ENCODE measurements at places on chromosomes 6 and 20. TPM values are rescaled to one million over a fixed set of nuclear protein-coding genes. Genes with fewer than 3 reads are reported as not detected.

C6orf58 gene
- total RNA-seq: not detected

C20orf202 gene
- total RNA-seq: not detected

CTSZ gene
- total RNA-seq: 223 TPM

MPIG6B gene
- not detected for total RNA-seq

IRAK1BP1 gene
- total RNA-seq: 3.0 TPM

POM121L2 gene
- total RNA-seq: not detected

AKIRIN2 gene
- total RNA-seq: 20.3 TPM

TFAP2B gene
- total RNA-seq: not detected

RSPO3 gene
- 2.8 TPM for total RNA-seq

CST7 gene
- total RNA-seq: not detected

RBPJL gene
- not detected for total RNA-seq

ATP6V1G2 gene
- 0.59 TPM for total RNA-seq

TRIM31 gene
- not detected for total RNA-seq

SPEF1 gene
- not detected for total RNA-seq

LHFPL5 gene
- not detected for total RNA-seq

SNAI1 gene
- 0.86 TPM for total RNA-seq

MAFB gene
- 0.85 TPM for total RNA-seq

DCDC2 gene
- not detected for total RNA-seq

DSP gene
- 0.07 TPM for total RNA-seq

TMEM74B gene
- 0.07 TPM for total RNA-seq

EDN3 gene
- total RNA-seq: not detected

TPBG gene
- 9.0 TPM for total RNA-seq

DOK5 gene
- total RNA-seq: 20.3 TPM

MAP3K4 gene
- total RNA-seq: 28.1 TPM

LGSN gene
- total RNA-seq: not detected

PPP1R16B gene
- total RNA-seq: 144 TPM

ARFRP1 gene
- total RNA-seq: 49.0 TPM

HAO1 gene
- 0.07 TPM for total RNA-seq
